ENCODE measurements at places on chromosomes 2 and 18. TPM values are rescaled to one million over a fixed set of nuclear protein-coding genes. Genes with fewer than 3 reads are reported as not detected.

Gene PLEK
- not detected for total RNA-seq

Gene LDLRAD4
- total RNA-seq, result not detected

Gene MATN3
- 0.83 TPM for total RNA-seq

Gene IMMT
- total RNA-seq, result 84.6 TPM

Gene QPCT
- not detected for total RNA-seq

Gene GPR55
- total RNA-seq, result not detected

Gene TLX2
- not detected for total RNA-seq

Gene LONRF2
- total RNA-seq, result not detected

Gene BOLL
- total RNA-seq, result not detected

Gene CHST9
- not detected for total RNA-seq

Measured in MCF 10A (cell line).